ENCODE measurements at places on chromosomes 6 and 20.

DNA sequence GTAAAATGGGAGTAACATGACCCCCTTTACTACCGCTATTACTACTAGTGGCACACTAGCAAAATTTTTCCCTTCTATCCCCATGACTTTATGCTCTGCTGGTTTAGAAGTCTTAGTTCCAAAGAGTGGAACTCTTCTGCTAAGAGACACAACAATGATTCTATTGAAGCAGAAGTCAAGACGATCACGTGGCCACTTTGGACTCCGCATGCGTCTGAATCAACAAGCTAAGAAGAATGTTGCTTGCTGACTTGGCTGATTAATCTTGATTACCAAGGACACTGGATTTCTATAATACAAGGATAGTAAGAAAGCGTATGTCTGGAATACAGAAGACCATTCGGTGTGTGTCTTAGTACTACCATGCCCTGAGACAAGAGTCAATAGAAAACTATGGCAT is 244.7 kb upstream of the BTBD3 start:
- no peak for DNase-seq

DNA sequence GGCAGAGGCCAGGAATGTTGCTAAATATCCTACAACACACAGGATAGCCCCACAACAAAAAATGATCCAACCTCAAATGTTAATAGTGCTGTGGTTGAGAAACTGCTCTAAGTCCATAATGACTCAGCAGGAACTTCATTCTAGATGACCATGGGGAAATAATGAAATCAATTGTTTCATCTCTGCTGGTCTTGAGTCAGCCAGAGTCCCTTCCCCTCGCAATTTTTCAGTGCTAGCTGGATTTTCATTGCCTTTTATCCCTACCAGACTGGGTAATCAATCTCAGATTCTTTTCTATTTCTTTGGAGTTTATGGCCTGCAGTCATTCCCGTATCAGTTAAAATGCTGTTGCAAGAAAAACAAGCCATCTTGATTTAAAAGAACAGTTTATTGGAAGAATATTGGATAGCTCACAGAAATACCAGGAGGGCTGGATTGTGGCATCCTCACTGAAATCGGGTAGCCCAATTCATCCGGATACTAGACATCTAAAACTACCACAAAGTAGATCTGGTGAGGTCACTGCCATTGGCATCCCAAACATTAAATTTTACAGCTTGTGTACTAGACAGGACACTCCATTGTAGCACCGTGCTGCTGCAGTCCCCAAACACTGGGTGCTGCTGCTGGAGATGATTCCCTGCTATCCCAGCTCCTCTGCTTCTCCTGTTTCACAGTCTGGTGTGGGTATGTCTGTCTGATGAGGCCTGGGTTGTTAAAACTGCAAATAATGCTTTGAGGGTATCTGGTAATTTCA is 30.3 kb upstream of the POPDC3 start:
- no peak for DNase-seq

DNA sequence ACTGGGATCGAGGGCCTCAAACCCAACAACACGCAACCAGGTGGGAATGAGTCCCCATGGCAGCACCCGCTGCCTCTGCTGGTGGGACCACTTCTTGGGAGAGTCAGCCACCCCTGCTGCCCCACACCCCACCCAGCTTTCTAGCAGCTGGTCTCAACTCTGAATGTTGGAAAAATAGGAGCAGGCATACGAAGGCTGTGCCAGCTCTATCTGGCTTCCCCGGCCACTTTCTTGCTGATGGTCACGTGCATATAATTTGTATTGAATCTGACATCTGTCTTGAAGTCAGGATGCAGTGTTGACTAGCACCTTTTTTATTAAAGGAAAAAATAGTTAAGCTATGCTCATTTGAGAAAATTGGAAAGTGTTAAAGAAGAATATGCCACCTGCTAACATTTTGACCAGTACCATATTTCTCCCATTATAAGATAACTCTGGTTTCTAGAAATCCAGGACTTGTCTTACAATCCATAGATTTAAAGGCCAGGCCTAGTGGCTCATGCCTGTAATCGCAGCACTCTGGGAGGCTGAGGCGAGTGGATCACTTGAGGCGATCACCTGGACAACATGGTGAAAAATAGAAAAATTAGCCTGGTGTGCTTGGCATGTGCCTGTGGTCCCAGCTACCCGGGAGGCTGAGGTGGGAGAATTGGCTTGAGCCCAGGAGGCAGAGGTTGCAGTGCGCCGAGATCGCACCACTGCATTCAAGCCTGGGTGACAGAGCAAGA is 26.9 kb upstream of the MAPRE1 start:
- no peak for DNase-seq

GRCh38 chr6:170075659-170076223 is 215.1 kb downstream of the DLL1 start:
- DNase-seq = no peak
